NCI-H187 (cell line): ENCODE measurements at places on chromosomes 6 and 20.
A peak's percentile ranks its signal among the peaks of the same experiment; 100 is the strongest.

DNA sequence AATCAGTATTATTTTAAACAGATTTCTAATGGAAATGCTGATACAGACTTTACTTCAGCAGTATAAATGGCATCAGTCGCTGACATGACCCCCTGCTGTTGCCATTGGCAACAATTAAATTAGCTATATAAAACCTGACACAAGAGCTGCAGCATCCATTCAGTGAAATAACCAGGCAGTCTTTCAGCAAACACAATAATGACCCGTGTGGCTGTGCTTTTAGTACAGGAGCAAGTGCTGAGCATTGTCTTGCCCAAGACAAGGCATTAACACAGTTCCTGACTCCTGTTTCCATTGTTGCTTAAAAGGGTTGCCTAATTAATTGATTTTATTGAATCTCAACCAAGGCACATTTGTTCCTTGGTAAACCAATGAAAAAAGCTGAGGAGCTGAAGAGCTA lies 382.1 kb downstream of the HACE1 start:
- DNase-seq, result no peak

- DNase-seq, result no peak
Measured at GRCh38 chr20:57791966-57792365, 82.2 kb upstream of the PMEPA1 start.

DNA sequence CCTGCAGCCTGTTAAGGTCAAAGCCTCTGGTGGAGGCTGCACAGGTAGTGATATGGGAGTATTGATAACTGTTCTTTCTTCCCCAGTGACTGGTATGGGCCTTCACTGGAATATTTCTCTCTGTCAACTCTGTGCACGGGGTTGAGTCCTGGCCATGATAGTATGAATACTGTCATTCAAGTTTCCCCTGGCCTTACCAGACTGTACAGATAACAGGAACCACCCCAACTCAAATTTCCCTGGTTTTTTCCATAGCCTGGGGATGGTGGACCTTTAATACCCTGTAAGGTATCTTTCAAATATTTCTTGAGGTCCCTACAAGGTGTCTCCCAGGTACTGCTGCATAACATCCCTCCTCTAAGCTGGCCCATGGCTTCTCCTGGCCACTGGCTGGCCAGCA lies 51.4 kb upstream of the TNFAIP3 start:
- DNase-seq, result no peak

DNA sequence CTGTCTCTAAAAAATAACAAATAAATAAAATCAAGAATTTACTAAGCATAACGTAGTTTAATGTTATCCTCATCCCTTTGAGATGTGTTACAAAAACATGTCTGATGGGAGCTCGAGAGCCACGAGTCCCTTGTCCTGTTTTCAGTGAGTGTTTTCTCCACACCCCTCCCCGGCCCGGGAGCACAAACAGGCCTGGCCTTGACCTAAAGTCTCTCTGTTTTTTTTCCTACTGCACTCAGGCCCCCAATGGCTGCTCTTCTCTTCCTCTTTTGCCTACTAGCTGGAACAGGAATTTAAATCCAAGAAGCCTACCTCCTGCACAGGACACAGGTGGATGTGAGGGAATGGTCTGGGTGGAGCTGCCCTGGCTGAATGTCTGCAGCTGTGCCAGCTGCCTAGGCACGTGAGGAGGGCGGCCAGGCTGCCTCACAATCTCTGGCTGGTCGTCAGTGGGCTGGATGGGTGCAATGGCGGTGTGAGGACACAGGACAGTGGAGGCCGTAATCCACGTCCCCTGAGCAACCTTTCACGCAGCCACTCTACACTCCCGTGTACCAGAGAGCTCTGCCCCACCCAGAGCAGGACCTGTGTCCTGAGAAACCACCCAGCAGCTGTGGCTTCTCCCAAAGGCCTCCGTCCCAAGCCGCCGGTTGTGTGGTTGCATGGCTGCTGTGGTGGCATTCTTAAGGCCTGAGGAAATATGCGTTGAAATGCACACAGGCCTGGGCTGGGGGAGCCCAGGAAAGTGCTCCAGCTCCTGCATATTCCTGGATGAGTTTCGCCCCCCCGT lies 117.5 kb downstream of the FAM120B start:
- DNase-seq, result no peak

DNA sequence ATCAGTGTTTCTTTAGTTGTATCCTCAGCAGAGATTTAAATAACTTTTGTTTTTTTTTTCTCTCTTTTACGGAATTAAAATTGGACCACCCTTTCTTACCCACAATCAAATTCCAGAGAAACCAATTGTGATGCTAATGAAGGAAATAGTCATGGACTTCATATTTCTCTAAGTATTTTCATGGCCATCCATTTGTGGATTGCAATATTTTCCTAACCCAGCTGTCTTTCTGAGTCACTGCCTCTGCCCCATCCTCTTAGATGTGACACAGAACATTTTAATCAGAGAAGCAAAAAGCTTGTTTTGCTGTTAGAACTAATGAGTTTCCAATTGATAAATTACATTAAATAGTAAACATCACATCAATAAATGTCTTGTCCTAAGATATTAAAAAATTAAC lies 405.5 kb upstream of the ADGRB3 start:
- DNase-seq, result no peak

DNA sequence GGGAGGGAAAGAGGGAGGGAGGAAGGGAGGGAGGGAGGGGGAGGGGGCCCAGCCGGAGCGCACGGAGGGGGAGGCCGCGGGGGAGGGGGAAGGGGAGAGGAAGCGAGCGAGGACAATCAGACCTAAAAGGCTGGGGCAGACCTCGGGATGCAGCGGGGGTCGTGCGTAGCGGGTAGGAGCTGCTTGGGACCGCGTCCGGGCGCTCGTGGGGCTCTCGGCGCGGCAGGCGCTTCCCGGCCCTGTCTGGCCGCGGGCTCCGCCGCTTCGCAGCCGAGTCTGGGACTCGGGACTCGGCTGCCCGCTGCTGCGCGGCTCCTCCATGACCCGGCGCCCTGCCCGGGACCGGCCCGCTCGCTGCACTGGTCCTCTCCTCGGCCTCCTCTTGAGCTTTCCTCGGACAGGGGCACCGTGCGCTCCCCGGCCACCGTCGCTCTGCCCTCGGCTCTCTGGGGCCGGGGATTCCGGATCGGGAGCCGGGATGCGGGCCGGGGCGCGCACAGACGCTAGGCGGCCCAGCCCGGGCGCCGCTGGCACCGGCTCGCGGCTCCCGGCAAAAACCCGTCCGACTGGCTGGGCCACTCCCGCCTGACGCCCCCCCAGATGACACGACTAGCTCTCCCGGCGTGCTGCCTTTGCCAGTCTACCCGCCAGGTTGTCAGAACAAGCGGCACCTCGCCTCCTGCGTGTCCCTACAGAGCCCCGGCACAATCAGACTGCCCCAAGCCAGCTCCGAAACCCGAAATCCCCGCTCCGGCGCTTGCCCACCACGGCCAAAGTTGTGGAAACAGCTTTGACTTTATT lies 2.2 kb downstream of the TFAP2A start:
- no peak for DNase-seq

DNA sequence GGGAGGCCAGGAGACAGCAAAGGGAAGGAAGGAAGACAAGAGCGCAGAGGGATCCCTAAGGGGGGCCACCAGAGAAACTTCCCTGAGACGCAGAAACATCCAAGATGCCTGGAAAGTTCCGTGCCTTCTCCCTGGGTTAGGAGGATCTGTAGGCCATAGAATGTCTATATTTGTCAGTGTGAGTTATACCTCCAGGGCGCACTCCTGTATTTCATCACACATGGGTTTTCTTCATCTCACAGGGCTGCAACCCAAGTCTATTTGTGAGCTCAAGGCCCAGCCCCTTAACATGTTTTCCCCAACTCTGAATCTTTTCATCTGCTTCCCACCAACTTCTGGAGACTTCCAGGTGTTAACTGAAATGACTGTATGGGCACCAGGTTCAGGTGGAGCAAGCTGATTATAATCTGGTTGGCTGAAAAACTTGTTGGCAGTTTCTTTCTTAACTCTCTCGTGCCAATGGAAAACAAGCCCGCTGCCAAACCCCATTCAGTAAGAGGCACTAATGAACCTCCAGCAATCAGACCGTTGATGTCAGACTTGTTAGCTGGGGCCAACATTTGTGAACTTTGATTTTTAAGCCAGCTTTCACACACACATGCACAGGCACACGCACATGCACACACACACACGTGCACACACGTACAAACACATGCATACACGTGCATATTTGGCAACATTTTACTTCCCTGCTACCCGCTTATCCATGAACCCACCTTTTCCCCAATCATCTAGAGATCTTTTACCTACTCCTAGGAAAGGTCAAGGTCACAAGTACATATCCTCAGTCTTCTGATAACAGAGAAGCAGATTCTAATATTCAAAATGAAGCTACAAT lies 247.5 kb upstream of the GMDS start:
- DNase-seq, result no peak

GRCh38 chr6:91352321-91352720 lies 765.4 kb upstream of the MAP3K7 start:
- DNase-seq, result no peak

GRCh38 chr6:111274593-111275217 lies 187.4 kb downstream of the SLC16A10 start:
- no peak for DNase-seq

- no peak for DNase-seq
Measured at GRCh38 chr6:140070846-140071473, 696.5 kb upstream of the CITED2 start.

GRCh38 chr6:6622501-6622900 lies 34.0 kb downstream of the LY86 start:
- no peak for DNase-seq

DNA sequence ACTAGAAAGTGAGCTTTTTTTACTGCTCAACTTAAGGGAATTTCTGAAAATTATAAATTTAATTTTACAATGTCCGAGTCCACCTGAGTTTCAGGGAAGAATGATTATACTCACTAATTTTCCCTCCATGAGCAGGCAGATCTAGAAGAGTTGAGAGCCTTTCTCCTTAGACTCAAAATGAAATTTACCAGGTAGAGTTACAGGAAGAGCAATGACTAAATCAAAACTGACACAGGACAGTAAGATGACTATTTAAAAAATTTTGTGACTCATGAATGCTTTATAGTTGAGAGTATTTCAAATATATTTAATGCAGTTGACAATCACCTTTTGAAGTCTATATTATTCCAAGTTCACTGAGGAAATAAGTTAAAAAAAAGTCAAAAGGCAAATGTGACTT lies 198.1 kb upstream of the NRSN1 start:
- DNase-seq, result no peak

GRCh38 chr20:50223039-50224005 lies 32.7 kb downstream of the CEBPB start:
- no peak for DNase-seq

- no peak for DNase-seq
Measured at GRCh38 chr20:1566701-1567100, 9.2 kb upstream of the SIRPD start.

DNA sequence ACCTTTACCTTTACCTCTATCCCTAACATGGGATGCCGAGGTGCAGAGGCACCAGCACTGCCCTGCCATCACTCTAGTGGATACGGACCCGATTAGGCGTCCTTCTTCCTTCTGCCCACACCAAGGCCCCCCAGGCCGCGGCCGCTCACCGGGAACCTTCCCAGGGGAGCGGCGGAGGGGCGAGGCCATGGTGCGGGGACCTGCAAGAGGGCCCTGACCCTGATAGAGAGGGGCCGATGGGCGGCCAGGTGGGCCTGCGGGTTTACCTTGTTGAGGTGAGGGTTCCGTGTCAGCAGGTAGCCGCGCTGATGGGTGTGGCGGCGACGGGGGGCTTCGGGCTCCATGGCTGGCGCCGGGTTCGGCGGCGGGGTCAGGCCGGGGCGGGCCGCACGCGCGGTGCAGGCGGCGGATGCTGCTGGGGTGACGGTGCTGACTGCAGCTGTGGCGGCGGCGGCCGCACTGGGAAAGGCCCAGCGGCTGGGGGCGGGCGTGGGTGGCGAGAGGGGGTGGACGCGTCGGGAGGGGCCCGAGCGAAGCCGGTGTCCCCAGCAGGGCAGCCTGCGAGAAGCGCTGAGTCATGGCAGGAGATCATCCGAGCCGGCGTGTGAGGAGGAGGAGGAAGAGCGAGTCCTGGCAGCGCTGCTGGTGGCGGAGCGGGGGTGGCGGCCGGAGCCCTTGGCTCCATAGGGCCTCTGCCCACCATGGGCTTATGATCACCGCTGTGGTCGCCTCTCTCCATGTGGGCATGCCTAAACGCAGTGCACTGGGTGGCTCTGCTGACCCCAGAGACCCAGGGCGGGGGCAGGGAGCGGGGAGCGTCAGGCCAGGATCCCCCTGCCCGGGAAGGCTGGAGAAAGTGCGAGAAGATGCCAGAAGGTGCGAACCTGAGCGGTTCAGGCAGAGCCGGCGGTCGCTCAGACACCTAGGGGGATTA lies at the start of gene ME1:
TSS of gene ME1 (minus strand) at position 441 of the 934 bp plus-strand sequence. CDS start at position 344, 97 bp downstream.
- no peak for DNase-seq

GRCh38 chr20:62935968-62936585 lies 1.9 kb upstream of the GID8 start:
- DNase-seq, result no peak

DNA sequence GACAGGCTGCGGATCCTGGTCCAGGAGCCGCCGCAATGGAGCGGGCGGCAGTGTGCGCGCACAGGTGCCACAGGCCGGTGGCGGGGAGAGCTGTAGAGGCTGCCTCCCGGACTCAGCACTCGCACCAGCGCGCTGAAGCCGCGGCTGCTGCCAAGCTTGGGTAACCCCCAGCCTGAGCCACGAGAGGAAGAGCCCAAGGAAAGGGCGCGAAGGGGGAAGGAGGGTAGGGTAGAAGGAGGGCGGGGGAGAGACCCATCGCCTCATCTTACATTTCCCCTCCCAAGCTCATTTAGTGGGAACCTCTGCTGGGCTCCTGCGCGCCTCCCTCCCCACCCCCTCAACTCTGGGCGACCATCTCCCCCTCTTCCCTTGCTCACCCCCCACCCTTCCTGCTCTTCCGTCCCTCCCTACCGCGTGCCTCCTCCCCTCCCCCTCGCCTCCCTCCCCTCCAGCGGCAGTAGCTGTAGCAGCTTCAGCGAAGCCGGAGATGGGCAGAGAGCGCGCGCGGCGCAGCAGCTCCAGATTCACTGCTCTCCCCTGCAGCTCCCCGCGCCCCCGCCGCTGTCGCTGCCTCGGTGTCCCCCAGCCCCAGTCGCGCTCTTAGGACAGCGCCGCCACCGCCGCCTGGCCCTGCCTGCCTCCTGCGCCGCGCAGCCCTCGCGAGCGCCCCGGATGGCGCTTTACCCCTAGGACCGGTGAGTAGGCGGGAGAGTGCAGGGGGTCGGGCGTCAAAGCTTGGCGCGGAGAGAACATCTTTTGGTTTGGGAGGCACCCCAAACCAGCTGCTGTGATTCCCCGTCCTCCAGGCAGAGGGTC lies at the start of gene FUT9:
TSS of gene FUT9 (plus strand) at position 457 of the 816 bp plus-strand sequence. CDS start 187,182 bp downstream, outside the sequence.
- peak; percentile 85 for DNase-seq

DNA sequence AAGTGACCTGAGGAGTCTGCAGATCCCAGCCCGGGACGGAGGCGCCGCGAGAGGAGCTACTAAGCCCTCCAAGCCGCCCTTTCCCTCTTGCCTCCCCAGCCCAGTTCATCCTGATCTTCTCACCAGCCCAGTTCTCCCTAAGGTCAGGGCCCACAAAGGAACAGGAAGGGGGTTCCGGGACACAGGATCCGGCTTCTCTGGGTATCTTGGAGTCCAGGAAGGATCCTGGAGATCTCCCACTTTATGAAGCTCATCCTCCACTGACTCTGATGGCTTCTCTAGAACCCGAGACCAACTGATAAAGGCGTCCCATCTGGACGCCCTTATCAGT lies 36.9 kb upstream of the HLA-C start:
- no peak for DNase-seq
